ENCODE measurements at places on chromosomes 11 and 22.

GRCh38 chr11:132054822-132055221 is 684.4 kb downstream of the NTM start:
- no peak for DNase-seq

GRCh38 chr11:104705490-104706190 is 192.6 kb downstream of the CASP12 start:
- DNase-seq, result no peak

DNA sequence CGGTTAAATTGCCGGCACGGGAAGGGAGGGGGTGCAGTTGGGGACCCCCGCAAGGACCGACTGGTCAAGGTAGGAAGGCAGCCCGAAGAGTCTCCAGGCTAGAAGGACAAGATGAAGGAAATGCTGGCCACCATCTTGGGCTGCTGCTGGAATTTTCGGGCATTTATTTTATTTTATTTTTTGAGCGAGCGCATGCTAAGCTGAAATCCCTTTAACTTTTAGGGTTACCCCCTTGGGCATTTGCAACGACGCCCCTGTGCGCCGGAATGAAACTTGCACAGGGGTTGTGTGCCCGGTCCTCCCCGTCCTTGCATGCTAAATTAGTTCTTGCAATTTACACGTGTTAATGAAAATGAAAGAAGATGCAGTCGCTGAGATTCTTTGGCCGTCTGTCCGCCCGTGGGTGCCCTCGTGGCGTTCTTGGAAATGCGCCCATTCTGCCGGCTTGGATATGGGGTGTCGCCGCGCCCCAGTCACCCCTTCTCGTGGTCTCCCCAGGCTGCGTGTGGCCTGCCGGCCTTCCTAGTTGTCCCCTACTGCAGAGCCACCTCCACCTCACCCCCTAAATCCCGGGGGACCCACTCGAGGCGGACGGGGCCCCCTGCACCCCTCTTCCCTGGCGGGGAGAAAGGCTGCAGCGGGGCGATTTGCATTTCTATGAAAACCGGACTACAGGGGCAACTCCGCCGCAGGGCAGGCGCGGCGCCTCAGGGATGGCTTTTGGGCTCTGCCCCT is 529 bp upstream of the CCND1 start:
- no peak for DNase-seq

DNA sequence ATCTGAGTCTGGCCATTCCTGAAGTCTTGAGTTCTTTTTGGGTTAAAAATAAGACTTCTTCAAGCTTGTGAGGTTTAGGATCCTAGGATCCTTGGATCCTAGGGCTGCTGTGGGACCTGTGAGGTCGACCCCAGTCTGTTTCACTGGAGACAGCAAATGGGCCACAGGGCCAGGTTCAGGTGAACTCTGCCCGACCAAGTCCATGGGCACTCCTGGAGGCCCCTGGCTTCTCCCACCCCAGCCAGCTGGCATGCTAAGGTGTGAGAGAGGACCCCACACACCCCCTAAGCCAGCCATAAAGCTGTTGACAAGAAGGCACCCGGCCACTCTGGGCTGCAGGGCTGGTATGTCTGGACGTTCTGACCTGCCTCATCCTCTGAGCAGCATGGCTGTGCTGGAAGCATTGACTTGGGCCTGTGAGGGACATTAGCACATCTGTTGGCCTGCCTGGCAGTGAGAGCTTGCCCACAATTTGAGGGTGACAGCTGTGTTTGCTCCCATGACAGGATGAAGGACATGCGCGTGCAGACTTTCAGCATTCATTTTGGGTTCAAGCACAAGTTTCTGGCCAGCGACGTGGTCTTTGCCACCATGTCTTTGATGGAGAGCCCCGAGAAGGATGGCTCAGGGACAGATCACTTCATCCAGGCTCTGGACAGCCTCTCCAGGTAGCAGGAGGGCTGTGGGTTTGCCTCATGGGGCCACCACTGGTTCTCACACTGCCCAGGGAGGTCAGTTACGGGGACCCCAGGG is 16.0 kb downstream of the CLDN5 start:
- no peak for DNase-seq

GRCh38 chr11:78575478-78575877 is 814 bp upstream of the NARS2 start:
- DNase-seq, result no peak

DNA sequence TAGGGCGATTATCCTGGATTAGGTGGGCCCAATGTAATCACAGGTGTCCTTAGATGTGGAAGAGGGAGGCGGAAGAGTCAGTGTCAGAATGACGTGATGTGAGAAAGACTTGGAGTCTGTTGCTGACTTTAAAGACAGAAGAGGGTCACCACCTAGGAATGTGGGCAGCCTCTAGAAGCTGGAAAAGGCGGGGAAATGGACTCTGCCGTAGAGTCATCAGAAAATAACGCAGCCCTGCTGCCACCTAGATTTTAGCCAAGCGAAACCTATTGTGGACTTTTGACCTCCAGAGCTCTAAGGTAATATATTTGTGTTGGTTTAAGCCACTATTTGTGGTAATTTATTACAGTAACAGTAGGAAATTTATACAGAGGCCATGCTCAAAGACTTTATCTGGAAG is 4.8 kb downstream of the DDX10 start:
- DNase-seq, result no peak

DNA sequence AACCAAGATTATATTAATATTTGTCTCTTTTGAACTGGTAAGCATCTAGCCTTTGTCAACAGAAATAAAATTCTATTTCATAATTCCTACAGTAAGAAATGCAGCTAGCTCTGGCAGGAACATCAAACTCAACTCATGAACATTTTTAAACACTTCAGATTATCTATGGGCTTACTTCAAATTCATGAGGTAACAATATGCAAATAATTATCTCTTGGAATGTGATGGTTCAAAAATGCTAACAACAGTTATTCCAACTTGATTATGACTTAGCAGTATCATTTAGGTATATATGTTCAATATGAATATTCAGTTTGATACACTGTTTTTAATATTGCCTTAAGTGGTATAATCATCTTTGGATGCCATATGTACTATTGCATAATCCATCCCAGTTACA is 1103.5 kb upstream of the CCDC90B start:
- DNase-seq, result no peak

- DNase-seq, result no peak
Measured at GRCh38 chr22:38828616-38829205, 15.1 kb downstream of the NPTXR start.

GRCh38 chr11:117045196-117045595 is 53.0 kb downstream of the SIK3 start:
- no peak for DNase-seq

- no peak for DNase-seq
Measured at GRCh38 chr11:122701143-122701542, 45.6 kb downstream of the UBASH3B start.

- no peak for DNase-seq
Measured at GRCh38 chr11:27255447-27255828, 107.6 kb downstream of the CCDC34 start.

GRCh38 chr11:5115339-5115738 is 22.8 kb downstream of the OR52A5 start:
- no peak for DNase-seq

- DNase-seq, result peak; percentile 99
Measured at GRCh38 chr11:121367001-121367843, 74.7 kb downstream of the SC5D start.

- no peak for DNase-seq
Measured at GRCh38 chr22:20974336-20974955, 7.4 kb downstream of the AIFM3 start.

DNA sequence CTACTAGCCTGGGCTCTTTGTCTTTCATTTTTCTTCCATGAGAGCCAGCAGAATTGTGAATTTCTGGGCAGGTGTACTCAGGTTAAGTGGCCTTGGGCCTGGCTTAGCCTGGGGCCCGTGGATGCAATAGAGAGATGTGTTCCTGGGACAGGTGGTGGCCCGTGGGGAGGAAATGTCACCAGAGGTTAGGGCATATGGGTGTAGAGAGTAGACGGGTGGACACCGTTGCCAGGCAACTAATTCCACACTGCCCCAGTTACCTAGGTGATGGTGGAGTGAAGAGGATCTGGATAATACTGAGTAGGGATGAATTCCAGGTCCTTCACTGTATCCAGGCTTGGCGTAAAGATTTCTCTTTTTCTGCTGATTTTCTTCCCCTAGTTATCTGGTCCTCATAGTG is 175.0 kb downstream of the INSC start:
- peak; percentile 26 for DNase-seq

DNA sequence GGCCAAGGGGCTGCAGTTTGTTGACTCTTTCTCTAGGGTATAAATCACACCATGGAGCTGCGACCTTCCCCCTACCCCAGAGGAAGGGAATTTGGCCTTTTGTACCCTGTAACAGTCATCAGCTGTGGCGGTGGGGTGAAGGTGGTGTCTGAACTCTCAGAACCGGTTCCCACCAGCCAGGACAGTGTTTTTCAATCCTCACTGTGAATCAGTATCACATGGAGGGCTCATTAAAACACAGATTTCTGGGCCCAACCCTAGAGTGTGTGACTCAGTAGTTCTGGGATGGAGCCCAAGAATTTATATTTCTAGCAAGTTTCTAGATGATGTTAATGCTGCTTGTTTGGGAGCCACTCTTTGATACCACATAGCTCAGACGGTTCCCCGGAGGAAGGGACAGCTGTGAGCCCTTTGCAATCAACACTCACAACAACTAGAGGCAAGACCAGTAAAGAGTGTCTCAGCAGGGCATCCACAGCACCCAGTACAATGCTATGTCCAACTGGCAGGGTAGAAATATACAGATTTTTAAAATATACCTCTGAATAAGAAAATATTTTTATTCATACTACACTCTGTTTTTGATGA is 43.9 kb upstream of the FAT3 start:
- no peak for DNase-seq

GRCh38 chr11:47327949-47328348 is 24.6 kb downstream of the MYBPC3 start:
- no peak for DNase-seq

GRCh38 chr11:133635244-133635739 is 103.0 kb upstream of the OPCML start:
- no peak for DNase-seq

DNA sequence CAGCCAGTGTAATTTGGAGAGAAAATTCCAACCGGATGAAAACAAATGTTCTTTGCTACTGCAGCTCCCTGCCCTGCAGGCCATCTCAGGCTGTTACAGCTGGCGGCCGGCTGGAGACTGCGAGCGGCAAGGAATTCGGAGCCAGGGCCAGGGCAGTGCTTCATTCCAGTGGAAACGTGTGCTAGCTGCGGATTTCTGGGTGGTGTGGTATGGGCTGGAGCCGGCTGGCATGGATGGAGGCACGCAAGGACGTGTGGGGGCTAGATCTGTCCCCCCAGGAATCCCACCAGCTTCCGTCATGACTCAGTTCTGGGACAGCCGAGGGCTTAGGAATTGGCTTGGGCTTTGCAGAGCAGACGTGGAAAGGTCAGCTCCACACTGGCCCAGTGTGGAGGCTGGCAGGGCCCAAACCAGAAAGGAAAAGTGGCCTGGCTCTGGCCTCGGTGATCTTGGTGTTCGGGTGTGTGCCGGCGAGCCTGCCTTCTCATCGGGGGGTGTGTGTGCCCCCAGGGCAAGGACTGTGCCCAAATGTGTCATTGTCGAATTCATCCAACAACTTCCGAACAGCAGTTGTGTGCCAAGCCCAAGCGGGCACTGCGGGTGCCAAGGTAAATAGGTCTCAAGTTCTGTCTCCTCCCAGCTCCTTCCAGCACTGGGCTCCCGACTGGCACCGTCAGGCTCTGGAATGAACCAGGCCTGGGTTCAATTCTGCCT is 48.1 kb upstream of the SHISAL1 start:
- DNase-seq, result no peak

GRCh38 chr22:47582067-47582466 is 819.6 kb downstream of the TBC1D22A start:
- no peak for DNase-seq

DNA sequence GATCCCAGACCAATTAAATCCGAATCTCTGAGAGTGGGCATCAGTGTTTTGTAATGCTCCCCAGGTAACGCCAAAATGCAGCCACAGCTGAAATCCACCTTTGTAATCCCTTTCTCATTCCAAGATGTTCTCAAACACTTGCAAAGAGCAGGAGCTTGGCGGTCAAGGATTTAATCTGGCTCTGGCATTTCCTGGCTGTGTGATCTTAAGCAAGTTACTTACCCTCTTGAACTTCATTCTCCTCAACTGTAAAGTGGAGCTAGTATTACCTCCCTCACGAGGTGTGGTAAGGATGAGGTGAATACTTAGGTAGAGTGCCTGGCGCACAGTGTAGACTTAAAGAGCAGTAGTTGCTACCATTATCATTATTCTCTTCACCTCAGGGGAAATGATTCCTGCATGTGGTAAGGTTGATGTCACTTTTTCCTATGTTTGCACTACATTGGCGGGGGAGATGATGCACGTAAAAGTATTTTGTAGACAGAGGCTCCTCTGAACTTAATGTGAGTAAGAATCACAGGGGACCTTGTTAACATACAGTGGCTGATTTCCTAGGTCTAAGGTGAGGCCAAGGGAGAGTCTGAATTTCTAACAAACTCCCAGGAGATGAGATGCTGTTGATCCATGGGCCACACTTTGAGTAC is 210.4 kb upstream of the PITPNB start:
- peak; percentile 1 for DNase-seq

DNA sequence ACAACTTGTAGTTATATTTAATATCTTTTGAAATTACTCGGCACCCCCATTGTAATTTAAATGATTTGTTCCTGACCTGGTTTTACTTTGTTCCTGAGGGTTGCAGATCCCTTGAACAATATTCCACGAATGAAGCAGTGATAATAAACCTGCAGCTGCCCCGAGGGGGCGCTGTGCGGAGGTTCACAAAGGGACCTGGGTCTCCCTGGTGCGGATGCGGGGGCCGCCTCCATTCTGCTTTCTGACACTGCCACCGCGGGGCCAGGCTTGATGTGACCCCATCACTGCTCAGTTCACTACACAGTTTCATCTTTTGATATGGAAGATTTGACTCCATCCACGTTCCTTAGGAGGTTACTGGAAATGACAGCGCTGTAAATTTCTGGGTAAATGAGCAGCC is 62.9 kb upstream of the PRODH start:
- no peak for DNase-seq

- DNase-seq, result no peak
Measured at GRCh38 chr22:46064966-46065666, 85.2 kb upstream of the PPARA start.

GRCh38 chr11:86136538-86136937 is 67.7 kb upstream of the PICALM start:
- no peak for DNase-seq

- DNase-seq, result no peak
Measured at GRCh38 chr22:19109198-19110063, 12.8 kb downstream of the DGCR2 start.

- DNase-seq, result no peak
Measured at GRCh38 chr11:100930185-100930778, 199.3 kb downstream of the PGR start.

- peak; percentile 67 for DNase-seq
Measured at GRCh38 chr11:8810540-8811301, 100.3 kb upstream of the AKIP1 start.

DNA sequence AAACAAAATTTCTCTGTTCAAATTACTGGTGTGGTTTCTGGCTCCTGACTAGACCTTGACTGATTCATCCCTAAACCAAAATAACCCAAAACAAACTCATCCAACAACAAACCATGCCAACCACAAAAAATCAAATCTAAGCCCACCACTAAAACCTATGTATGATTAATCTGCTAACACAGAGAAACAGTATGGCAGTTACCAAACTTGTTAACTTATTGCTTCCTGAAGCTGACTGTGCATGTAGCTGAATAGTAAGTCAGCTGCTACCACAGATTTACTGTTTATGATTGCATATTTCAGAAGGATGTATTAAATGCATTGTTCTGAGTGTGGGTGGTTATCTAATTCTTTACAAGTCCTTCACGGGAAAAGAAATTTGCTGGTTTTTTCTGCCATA is 231.1 kb downstream of the SWAP70 start:
- DNase-seq, result no peak

- no peak for DNase-seq
Measured at GRCh38 chr11:19328586-19329311, 88.0 kb upstream of the E2F8 start.

Data from DMS79 treated with DMSO at 0.1 percent for 48 hours (cell line).